GM23248 (cell line): ENCODE measurements at places on chromosomes 3 and 15. TPM values are rescaled to one million over a fixed set of nuclear protein-coding genes. Genes with fewer than 3 reads are reported as not detected.

Gene SPTSSB
- polyA plus RNA-seq, result not detected in 2 replicates

- no peak for DNase-seq
Observed at GRCh38 chr15:67564968-67565345, 22.5 kb downstream of the MAP2K5 start.

DNA sequence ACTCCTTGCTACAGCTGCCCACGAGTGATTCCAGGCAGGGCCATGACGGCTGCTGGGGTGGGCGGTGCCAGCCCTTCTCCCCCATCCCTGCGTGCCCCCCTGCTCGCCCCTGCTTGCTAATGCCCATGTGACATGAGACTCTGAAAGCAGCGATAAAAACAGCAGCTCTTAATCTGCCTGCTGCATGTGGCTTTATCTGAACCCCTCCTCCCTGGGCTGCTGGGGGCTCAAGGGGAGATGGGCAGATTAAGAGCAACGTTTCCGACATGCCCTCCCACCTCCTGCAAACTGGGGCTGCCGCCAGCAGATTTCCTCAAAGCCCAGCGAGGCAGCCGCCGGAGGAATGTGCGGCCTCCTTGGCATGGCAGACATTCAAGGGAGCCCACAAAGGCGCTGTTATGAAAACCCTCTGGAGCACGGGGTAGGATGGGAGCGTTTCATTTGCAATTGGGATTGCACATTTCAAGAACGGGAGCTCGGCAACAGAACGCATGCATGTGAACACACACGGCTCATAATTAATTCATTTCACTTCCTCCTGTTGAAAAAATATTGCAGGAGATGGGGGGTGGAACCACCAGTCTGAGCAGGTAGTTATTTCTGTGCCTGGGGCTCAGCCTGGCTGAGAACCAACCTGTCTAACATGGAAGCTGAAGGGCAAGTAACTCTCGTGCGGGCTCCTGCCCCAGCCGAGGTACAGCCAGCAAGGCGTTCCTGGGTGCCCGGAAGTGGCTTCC is 504.2 kb upstream of the PROK2 start:
- peak; percentile 67 for DNase-seq

DNA sequence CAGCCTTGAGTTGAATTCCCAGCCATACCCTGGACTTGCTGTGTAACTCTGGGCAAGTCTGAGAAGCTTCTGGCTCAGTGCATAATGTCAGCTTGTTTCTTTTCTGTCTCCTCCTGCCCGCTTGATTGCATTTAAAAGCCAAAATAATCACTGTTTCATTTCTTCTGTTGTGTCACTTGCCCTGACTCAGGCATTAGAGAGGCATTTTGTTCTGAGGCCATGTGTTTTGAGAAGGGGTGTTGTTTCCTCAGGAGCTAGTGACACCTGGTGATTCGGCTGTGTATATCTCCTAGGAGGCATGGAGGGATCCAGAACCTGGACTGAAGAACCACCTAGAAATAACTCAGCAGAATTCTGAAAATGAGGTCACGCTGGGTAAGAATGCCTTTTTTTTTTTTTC is 16.0 kb downstream of the WDR73 start:
- DNase-seq, result peak; percentile 56

DNA sequence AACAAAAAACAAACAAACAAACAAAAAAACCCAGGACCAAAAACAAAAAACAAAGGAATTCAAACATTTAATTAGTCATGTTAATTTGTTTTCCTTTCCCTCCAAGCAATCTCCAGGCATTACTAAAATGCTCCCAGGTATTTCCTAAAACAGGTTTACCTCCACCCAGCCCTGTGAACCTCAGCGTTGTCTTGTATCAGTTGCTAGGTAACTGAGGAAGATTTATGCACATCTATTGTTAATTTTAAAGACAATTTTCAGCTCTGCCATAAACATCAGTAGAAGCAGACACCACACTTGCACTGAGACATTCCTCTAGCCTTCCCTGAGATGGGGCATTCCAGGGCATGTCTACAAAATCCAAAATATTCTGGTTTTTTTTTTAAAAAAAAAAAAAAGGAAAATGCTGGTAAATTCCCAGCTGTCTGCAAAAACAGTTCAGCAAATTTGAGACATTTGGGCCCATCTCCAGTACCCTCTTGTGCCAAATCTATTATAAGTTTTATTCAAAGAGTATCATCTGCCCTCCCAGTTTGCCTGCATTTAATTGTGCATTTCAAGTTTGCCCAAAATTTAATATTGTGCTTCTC is 227.6 kb downstream of the ADAMTS9 start:
- DNase-seq, result no peak

DNA sequence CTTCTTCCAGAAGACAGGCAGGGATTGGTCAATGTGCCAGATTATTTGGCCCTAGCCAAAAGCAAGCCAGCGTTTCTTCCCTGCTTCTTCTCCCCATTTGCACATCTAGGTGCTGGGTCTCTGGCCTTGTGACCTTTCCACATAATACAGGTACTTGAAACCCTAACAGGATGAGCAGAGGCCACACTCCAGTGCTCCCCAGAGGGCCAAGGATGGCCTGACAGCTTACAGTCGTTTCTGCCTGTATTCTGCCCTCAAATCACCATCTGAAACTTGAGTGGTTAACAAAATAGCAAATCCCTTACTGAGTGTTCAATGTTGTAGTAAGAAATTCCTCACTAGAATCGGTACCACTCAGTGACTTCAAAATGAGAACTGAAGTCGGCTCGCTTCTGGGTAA is 29.1 kb downstream of the MKRN2 start:
- DNase-seq, result no peak

DNA sequence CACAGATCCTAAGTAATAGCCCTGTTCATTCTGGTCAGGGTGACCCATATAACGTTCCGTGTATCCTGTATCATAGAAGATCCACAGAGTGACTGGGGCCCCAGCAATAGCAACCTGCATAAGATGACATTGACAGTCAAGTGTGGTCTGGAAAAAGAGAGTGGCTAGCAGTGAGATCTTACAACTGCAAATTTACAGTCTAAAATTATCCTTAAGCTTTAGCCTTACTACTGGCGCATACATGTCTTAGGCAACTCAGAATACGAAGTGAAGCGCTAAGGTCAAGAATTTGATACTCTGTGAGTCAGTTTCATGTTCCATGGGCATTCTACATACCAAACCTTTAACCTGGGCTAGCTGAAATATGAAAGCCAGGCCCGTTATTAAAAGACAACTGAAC is 29.2 kb upstream of the IGDCC4 start:
- no peak for DNase-seq

DNA sequence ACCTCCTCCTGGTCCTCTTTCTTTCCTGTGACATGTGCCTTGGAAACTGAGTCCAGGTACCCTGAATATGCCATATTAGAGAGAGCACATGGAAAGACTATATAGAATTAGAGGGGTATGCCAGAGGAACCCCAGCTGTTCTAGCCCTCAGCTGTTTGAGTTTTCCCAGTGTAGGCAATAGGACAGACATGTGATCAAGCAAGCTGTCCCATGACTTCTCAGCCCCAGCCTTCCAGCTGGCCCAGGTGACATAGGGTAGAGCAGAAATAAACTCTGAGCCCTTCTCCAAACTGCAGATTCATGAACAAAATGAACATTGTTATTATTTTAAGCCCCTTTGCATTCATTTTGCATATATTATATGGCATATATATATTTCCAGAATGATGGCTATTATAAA is 118.7 kb downstream of the PPM1L start:
- no peak for DNase-seq

GRCh38 chr3:31917303-31918005 is 63.6 kb downstream of the OSBPL10 start:
- no peak for DNase-seq

Gene ST3GAL6
- polyA plus RNA-seq, result 0.56 and 1.9 TPM in 2 replicates

DNA sequence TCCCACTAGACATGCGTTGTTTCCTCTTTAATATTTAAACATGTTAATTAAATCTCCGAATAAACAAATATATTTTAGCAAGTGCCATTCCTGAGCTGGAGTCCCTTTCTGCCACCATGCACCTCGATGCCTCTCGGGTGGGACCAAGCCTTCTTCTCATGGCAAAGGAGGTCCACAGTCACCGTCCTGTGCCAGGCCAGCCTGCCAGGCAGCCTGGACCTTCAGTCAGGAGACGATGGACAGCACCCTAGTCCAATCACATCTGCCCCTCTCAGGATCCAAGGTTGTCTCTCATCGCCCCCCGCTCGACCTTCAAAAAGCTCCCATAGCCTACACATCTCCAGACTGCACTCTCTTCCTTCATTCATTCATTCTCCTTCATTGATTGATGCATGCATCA is 22.6 kb downstream of the NTRK3 start:
- no peak for DNase-seq

Gene CISH
- 0.79 and 1.6 TPM in 2 replicates for polyA plus RNA-seq

GRCh38 chr15:29159771-29160455 is 109.7 kb downstream of the NSMCE3 start:
- DNase-seq, result no peak

DNA sequence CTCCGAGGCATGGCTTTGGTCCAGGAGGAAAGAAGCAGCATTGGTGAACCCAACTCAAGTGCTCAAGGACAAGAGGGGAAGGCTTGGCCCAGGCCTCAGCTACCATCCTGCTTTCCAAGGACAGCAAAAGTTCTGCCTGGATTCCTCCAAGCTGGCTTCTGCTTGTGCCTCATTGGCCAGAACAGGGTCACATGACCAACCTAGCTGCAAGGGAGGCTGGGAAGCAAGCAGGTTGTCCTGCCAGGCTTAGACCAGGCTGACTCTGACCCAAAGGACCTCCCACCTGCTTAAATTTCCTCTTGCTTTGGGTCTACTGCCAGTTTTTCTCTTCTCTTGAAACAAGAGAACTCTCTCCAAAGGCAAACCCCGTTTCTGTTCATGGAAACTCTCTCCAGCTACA is 70.7 kb downstream of the RPN1 start:
- DNase-seq, result no peak

GRCh38 chr3:193556841-193557240 is 2.1 kb upstream of the ATP13A4 start:
- no peak for DNase-seq

DNA sequence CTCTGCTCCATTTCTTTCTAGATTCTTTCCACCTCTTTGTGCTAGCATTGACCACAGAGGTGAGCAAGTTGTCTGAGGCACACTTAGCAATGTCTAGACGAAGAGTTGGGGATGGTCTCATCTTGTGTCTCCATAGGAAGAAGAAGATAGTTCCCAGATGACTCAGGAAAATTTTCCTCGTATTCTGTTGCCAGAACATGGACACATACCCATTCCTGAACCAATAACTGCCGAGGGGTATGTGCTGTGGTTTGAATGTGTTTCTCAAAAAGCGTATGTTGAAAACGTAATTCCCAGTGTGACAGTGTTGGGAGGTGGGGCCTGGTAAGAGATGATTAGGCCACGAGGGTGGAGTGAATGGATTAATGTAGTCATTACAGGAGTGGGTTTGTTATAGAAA is 107.5 kb upstream of the GALNT15 start:
- DNase-seq, result peak; percentile 93

DNA sequence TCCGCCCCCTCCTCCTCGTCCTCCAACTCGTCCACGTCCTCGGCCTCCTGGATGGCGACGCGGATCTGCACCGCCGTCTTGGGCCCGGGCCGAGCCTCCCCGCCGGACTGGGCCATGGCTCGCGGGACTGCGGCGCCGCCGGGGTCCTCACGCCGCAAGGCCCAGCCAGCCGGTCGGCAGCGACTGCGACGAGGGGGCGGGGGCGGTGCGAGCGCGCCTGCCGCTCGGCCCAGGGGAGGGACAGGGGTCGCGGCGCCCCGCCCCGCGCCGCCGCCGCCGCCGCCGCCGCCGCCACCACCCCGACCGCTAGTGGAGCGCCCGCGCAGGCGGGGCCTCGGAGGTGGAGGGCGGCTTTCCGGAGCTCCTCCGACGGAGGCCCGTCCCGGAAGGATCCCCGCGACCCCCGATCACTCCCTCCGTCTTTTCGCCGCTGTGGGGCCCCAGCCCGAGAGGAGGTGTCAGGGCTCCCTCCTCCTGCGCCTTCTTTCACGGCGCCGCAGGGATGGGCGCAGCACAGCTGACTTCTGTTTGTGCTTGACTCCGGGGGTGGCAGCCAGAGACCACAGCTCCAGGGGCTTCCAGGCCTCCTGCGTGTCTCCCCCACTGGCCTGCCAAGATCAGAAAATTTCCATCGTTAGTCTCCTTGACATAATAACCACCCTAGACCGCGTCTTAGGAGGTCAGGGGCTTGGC is at the start of gene LARP6:
Gene LARP6, minus strand, starts transcription at position 185 of the 693 bp plus-strand sequence. Its CDS starts 69 bp downstream, at position 116.
- peak; percentile 74 for DNase-seq

DNA sequence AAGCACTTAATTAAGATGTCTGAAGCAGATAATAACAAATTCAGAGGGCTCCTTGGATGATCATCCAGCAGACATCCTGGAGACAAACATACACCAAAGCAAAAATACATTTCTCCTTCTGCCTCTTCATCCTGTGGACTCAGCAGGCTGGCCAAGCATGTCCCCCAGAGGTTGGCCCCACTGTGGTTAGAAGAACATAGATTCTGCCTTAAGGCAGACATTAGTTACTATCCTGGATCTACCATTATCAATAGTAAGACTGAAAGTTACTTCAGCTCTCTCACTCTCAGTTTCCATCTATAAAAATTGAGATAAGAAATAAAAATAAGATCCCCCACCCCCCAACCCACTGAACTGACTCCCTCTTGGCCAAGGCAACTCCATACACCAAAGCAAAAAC is 28.6 kb upstream of the TGFBR2 start:
- DNase-seq, result peak; percentile 20

DNA sequence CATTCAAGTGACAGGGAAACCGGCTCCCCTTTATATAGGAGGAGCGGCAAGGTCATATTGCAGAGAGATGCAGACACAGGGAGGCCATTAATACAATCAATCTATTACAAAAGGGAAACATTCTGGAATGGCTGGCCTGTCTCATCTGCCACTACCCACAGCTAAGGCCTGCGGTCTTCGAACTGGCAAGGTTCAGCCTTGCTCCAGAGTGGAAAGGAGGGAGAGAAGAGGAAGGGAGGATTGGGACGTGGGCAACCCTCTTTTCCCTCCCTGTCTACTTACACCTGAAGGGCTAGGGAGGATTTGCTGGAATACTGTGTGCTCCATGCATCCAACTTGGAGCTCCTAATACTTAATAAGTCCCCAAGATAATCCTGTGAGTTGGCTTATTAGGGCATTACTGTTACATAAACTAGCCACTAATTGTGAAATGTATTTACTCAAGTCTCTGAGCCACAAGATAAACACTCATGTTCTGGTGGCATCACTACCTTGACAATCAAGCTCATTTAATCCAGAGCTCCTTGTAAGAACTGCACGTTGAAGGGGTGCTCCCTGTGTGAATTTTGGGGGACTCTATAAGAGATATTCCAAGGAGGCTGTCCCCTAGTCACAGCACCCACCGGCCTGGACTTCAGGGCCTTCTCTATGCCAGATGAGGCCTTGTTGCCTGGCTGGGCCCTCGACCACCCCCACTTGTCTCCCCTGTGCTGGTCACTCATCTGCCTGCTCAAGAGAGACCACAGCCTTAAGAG is 19.7 kb upstream of the CCDC174 start:
- no peak for DNase-seq
